ENCODE measurements at places on chromosomes 2 and 18. TPM values are rescaled to one million over a fixed set of nuclear protein-coding genes. Genes with fewer than 3 reads are reported as not detected.

The TBC1D8 gene
- 12.7 TPM for total RNA-seq

The PPP1R1C gene
- total RNA-seq, result 5.8 TPM

The SOCS6 gene
- 29.3 TPM for total RNA-seq

The BUB1 gene
- 21.2 TPM for total RNA-seq

The UGT1A10 gene
- total RNA-seq, result not detected

The NEB gene
- total RNA-seq, result 0.92 TPM

The PDCD1 gene
- total RNA-seq, result not detected

- no peak overlapping the region for H3K27ac ChIP-seq
- H3K36me3 ChIP-seq, result no peaks in the 10 kb centered on the region
- DNase-seq, result no peak
- no peak overlapping the region for H3K4me3 ChIP-seq
- peaks cover 19% of the 10 kb centered on the region for H3K4me1 ChIP-seq
Measured at GRCh38 chr18:45686891-45687611, 36.9 kb upstream of the SLC14A1 start.

GRCh38 chr18:74463254-74463653, 6.1 kb upstream of the DIPK1C start:
- H3K27ac ChIP-seq, result no peak overlapping the region
- H3K36me3 ChIP-seq, result no peaks in the 10 kb centered on the region
- peaks cover 68% of the 10 kb centered on the region for H3K27me3 ChIP-seq
- DNase-seq, result no peak
- no peaks in the 10 kb centered on the region for H3K4me1 ChIP-seq
- H3K4me3 ChIP-seq, result no peak overlapping the region

- H3K27ac ChIP-seq, result peak overlapping the region; percentile 86
- H3K4me3 ChIP-seq, result no peak overlapping the region
- peaks cover 33% of the 10 kb centered on the region for H3K4me1 ChIP-seq
- H3K27me3 ChIP-seq, result no peaks in the 10 kb centered on the region
- H3K36me3 ChIP-seq, result peaks cover 15% of the 10 kb centered on the region
Measured at GRCh38 chr2:226643946-226644282, 155.7 kb downstream of the IRS1 start.

- no peaks in the 10 kb centered on the region for H3K27me3 ChIP-seq
- no peak for DNase-seq
- H3K27ac ChIP-seq, result no peak overlapping the region
- no peak overlapping the region for H3K4me3 ChIP-seq
- peaks cover 23% of the 10 kb centered on the region for H3K4me1 ChIP-seq
Measured at GRCh38 chr2:202114795-202115194, 41.7 kb downstream of the KIAA2012 start.

DNA sequence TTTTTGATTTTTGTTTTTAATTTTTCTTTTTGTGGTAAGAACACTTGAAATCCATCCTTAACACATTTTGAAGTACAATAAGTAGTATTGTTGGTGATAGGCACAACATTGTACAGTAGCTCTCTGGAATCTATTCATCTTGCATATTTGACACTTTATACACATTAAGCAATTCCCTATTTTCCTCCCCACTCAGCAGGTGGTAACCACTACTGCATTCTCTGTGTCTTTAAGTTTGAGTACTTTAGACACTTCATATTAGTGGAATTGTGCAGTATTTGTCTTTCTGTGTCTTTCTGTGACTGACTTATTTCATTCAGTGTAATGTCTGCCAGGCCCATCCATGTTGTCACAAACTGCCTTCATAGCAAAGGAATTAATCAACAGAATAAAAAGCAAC, 471.7 kb upstream of the CDH20 start:
- peaks cover 8% of the 10 kb centered on the region for H3K27me3 ChIP-seq
- peaks cover 12% of the 10 kb centered on the region for H3K4me1 ChIP-seq
- DNase-seq, result no peak
- H3K4me3 ChIP-seq, result no peak overlapping the region
- H3K36me3 ChIP-seq, result no peaks in the 10 kb centered on the region

DNA sequence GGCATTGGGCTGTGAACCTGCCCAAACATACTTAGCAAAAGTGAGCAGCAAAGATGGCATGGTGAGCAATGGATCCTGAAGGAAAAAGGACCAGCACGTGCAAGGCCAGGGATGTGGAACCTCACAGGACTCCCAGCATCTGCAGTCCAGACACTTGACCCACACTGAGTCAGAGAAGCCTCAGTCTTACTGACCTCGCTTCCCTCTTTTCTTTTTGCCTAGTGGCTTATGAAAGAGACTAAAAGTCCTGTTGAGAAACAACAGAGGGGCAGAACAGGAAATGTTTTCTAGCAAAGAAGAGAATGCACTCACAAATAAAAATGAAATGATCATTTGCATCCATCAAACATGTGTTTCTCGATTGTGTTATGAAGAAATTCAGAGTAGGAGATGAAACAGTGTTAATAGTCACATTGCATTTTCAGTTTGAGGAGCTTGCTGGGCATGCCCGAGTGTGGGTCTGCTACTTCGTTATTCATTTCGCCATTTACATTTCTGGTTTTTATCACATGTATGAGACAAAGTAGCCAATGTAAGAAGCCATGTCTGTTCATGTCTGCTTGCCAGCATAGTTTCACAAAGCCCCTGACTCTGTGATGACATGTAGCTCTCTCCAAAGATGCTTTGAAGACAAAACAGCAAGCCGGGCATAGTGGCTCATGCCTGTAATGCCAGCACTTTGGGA, 118.4 kb downstream of the INO80D start:
- peaks cover 5% of the 10 kb centered on the region for H3K4me1 ChIP-seq
- H3K36me3 ChIP-seq, result no peaks in the 10 kb centered on the region
- no peak overlapping the region for H3K4me3 ChIP-seq
- DNase-seq, result no peak
- H3K27me3 ChIP-seq, result peaks cover 10% of the 10 kb centered on the region

GRCh38 chr2:42693688-42694479, 70.1 kb downstream of the OXER1 start:
- no peak overlapping the region for H3K27ac ChIP-seq
- H3K36me3 ChIP-seq, result peaks cover 10% of the 10 kb centered on the region

DNA sequence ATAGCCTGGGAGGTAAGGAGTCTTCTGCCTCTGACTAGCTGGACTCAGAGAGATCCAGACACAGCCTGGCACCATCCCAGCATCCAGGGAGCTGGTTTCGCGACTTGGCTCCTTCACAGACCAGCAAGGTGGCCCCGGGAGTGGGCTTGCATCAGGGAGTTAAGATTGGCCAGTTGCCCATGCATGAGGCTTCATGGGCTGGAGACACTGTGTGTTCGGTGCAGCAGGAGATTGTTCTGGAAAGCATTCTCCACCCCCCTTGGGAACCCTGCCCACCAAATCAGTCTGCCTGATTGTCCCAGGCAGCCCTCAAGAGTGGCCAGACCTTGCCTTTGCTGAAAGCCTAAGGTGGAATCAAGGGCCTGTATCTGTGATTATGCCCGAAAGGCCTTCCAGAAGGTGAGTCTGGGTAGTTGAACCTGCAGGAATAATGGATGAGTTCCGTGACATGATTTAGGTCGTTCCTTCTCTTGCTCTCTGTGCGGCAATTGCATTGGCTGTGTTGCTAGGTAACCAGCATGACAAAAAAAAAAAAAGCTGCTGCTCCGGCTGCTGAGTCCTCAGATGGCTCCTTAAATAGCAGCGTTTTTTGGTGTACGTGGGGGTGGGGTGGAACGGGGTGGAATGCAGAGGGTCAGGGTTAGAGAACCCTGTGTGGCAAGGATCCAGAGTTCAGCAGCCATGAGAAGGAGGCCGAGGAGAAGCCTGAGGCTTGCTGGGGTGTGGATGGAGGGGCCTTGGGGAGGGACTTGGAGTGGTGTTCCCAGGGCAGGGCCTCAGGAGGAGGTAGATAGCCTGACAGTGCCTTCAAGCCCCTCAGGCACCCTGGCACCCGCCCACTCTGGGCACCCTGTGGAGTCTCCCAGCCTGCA, 93.0 kb upstream of the MCFD2 start:
- H3K27ac ChIP-seq, result peak overlapping the region; percentile 89
- H3K36me3 ChIP-seq, result peaks cover 8% of the 10 kb centered on the region
- peak; percentile 54 for DNase-seq

GRCh38 chr2:219285894-219286425, 6.8 kb downstream of the DNAJB2 start:
- no peak overlapping the region for H3K27ac ChIP-seq
- no peak for DNase-seq
- peaks cover under 1% of the 10 kb centered on the region for H3K27me3 ChIP-seq
- H3K4me1 ChIP-seq, result peaks cover 6% of the 10 kb centered on the region
- H3K36me3 ChIP-seq, result peaks cover 10% of the 10 kb centered on the region
- no peak overlapping the region for H3K4me3 ChIP-seq
